H9 (cell line): ENCODE measurements at places on chromosomes 12 and 14. TPM values are rescaled to one million over a fixed set of nuclear protein-coding genes. Genes with fewer than 3 reads are reported as not detected.

DNA sequence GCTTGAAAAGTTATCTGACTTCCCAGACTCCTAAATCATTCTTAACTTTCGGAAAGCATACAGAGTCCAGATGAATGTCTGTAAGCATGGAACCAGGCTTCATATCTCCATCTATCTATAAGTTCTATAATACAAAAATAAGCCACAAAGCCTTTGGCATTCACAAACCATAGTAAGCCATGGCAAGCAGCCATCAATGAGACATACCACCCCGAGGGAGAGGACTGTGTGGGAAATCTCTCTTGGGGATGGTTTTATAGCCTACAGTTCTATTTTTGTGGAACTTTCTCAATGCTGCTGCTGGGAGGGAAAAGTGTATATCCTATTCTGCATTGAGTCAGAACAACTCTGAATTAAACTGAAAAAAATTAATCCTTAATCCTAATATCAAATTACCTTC is 20.4 kb downstream of the EGLN3 start:
- DNase-seq = no peak
- no peak overlapping the region for H3K4me3 ChIP-seq
- peaks cover 9% of the 10 kb centered on the region; the same call in 1 of the 2 replicates for H3K4me1 ChIP-seq
- H3K36me3 ChIP-seq = peaks cover 44% of the 10 kb centered on the region

The PSMC6 gene
- 98.1 and 103 TPM in 2 replicates for total RNA-seq

- peaks cover 3% of the 10 kb centered on the region; the same call in 1 of the 2 replicates for H3K4me1 ChIP-seq
- DNase-seq = peak; percentile 68
- H3K36me3 ChIP-seq = no peaks in the 10 kb centered on the region
- no peak overlapping the region for H3K27ac ChIP-seq
- no peak overlapping the region for H3K4me3 ChIP-seq
Observed at GRCh38 chr12:130137040-130138018, 24.9 kb upstream of the FZD10 start.

- no peaks in the 10 kb centered on the region for H3K36me3 ChIP-seq
- H3K27me3 ChIP-seq = no peaks in the 10 kb centered on the region
- no peaks in the 10 kb centered on the region for H3K4me1 ChIP-seq
- no peak overlapping the region for H3K4me3 ChIP-seq
Observed at GRCh38 chr12:59626382-59626781, 30.6 kb downstream of the SLC16A7 start.

DNA sequence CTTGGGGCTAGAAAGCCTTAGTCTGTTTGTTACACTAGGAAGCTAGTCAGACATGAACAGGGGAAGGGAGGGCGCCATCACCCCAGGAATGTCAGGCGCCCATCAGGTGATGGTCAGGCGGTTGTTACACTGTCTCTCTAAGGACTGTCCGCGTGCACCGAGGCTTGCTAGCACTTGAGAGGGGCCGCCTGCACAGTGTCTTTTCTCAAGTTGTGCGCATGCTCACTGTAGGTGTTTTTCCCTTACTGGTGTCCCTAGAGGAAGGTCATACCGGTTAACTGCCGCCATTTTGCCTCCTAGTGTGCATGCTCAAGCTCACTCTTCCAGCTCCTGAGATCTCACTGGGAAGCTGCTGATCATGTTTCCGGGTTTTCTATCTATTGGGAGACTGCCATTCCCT is 855.0 kb upstream of the TMEM132C start:
- H3K4me1 ChIP-seq = peaks cover 3% of the 10 kb centered on the region; the same call in 1 of the 2 replicates
- no peak overlapping the region for H3K27ac ChIP-seq
- no peak for DNase-seq

GRCh38 chr14:60331201-60332045 is 82.4 kb downstream of the PPM1A start:
- peaks cover 5% of the 10 kb centered on the region; the same call in 1 of the 2 replicates for H3K4me1 ChIP-seq
- DNase-seq = peak; percentile 86
- peak overlapping the region; percentile 73 for H3K4me3 ChIP-seq
- no peaks in the 10 kb centered on the region for H3K36me3 ChIP-seq
- H3K27me3 ChIP-seq = no peaks in the 10 kb centered on the region
- no peak overlapping the region for H3K27ac ChIP-seq

- peaks cover 2% of the 10 kb centered on the region; the same call in 1 of the 2 replicates for H3K36me3 ChIP-seq
- H3K4me1 ChIP-seq = no peaks in the 10 kb centered on the region
- DNase-seq = no peak
- no peak overlapping the region for H3K27ac ChIP-seq
Observed at GRCh38 chr14:93527203-93527607, 96.5 kb downstream of the UNC79 start.

The FAM90A1 gene
- total RNA-seq = 0.09 and 0.15 TPM in 2 replicates

DNA sequence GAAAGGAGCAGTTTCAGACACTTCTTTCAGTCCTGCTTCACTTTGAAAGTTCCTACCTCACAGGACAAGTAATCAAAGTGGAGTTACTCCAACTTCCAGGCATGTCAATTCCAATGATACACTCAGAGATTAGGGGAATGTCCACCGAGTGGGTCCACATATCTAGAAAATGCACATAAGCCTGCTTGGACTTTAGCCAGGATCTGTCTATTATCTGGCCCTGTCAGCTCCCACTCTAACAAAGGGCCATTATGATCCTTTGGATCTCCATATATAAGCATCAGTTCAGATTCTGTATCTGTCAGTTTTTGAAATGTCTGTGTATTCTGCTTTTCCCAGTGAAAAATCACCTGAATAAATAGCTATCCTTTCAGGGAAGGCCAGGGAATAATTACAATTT is 112.9 kb upstream of the ATXN7L3B start:
- H3K27ac ChIP-seq = no peak overlapping the region
- no peaks in the 10 kb centered on the region for H3K27me3 ChIP-seq
- no peak overlapping the region for H3K4me3 ChIP-seq
- H3K36me3 ChIP-seq = no peaks in the 10 kb centered on the region
- H3K4me1 ChIP-seq = no peaks in the 10 kb centered on the region

The POTEG gene
- not detected in 2 replicates for total RNA-seq

The PPFIA2 gene
- total RNA-seq = 0.39 and 1.3 TPM in 2 replicates

GRCh38 chr12:32423559-32423958 is 24.2 kb downstream of the FGD4 start:
- no peak overlapping the region for H3K27ac ChIP-seq
- DNase-seq = no peak
- no peaks in the 10 kb centered on the region for H3K27me3 ChIP-seq

- DNase-seq = no peak
- no peak overlapping the region for H3K27ac ChIP-seq
- peaks cover 21% of the 10 kb centered on the region for H3K36me3 ChIP-seq
- H3K4me3 ChIP-seq = no peak overlapping the region
- no peaks in the 10 kb centered on the region for H3K4me1 ChIP-seq
- no peaks in the 10 kb centered on the region for H3K27me3 ChIP-seq
Observed at GRCh38 chr12:30631740-30632139, 63.9 kb downstream of the IPO8 start.
